ENCODE measurements at places on chromosomes 7 and 10.

DNA sequence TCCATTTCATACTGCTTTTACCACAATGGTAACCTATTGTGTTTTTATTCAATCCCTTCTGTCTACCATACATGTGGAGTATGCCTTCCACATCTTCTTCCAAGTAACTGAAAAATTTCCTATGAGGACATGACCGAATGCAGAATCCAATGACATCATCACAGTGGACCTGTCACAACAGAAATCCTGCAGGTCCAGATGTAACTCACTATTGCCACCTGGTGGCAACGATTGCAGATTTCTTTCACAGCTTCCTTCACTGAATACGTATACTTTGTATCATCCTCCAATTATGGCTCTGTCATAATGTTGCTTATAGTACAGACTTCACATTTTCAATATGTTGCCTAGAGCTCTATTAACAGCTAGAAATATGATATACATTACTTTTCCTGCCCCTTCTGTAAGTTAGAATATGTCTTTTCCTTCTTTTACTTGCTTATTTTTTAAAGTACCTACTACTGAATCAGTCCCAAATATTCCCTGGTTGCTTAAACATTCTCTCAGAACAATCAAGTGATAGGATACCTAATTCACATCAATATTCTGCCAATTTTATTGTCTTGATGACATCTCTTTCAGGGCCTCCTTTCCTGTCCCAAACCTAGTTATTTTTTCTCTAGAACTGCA, 45.4 kb downstream of the SLC13A1 start:
- DNase-seq, result no peak

DNA sequence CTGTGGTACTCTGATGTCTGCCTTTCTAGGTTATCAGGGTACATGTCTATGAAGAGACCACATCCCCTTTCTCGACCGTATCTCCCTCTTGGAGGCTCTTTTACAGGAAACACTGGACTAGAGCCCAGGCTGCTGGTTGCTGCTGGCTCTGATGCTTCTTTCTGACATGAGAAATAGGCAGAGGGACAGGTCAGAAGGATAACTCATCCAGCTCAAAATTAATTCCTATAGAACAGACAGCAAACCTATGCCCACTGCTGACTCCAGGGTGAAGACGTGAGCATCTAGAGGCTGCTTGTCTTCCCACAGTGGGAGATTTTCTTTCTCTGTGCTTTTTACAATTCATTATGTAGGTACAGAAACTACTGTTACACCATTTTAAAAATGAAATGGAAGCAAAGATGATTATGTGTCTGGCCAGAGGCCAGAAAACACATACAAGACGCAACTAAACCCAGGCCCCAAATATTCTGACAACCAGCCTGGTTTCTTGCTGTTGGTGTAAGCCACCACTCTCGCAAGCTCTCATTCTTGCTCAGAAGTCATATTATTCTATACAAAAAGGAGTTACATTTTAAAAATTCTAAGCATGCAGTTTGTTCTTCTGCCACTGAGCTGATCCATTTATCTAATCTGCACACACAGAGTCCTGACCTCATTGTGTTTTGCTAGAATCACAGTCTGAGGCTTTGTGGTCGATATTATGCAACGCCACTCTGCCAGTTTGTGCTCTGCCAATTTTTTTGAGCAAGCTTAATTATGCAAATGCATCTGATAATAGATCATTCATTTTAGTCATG, 424.3 kb downstream of the KIF20B start:
- no peak for DNase-seq

DNA sequence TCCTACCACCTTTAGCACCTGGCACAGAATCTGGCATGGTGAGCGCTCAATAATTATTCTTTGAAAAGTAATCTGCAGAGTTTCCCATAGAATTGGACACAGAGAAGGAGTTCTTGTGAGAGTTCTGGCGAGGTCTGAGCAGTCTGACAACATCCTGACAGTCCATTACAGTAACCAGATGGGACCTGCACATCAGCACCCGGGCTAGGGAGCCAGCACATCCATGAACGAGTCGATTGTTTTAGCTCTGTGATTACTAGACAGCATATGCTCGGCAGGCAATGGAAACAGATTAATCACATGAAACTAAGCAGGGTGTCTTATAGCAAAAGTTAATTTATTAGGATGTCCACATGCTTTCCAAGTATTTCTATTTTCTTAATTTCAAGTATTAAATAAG, 96.7 kb downstream of the SEMA3D start:
- DNase-seq, result no peak

GRCh38 chr7:37149773-37150124, 298.9 kb downstream of the ELMO1 start:
- DNase-seq, result no peak

GRCh38 chr7:5517057-5517456, 93.4 kb upstream of the TNRC18 start:
- no peak for DNase-seq

Measured in stimulated activated CD4-positive, alpha-beta T cell treated with anti-CD3 and anti-CD28 coated beads, Interleukin-4, amount 100 ng/mL, for 1 hour (primary cell).